ENCODE measurements at places on chromosomes 1 and 21.

- no peak for DNase-seq
Observed at GRCh38 chr1:173294843-173295242, 87.7 kb upstream of the TNFSF4 start.

GRCh38 chr21:36193200-36193599, 36.6 kb downstream of the DOP1B start:
- no peak for DNase-seq

GRCh38 chr1:112904831-112905261, 51.1 kb downstream of the SLC16A1 start:
- DNase-seq, result no peak

DNA sequence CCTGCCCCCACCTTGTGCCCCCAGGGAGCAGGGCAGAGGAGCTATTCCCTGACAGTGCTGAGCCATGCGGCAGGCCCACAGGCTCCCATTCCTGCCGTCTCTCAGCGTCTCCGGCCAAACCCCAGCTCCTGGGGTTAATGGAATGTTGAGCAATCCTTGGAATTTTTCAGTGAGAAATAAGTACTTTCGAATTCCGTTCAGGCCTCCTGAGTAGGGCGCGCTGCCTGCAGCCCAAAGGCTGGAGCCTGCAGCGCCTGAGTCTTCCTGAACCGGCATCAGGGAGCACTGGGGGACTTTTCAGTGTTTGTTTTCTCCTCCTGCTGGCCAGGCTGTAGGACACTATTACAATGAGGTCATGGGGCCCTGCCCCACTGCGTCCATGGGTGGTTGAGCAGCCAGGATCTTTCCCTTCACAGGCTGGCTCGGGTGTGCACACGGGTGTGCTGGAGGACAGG, 33.3 kb upstream of the CSF1 start:
- no peak for DNase-seq

DNA sequence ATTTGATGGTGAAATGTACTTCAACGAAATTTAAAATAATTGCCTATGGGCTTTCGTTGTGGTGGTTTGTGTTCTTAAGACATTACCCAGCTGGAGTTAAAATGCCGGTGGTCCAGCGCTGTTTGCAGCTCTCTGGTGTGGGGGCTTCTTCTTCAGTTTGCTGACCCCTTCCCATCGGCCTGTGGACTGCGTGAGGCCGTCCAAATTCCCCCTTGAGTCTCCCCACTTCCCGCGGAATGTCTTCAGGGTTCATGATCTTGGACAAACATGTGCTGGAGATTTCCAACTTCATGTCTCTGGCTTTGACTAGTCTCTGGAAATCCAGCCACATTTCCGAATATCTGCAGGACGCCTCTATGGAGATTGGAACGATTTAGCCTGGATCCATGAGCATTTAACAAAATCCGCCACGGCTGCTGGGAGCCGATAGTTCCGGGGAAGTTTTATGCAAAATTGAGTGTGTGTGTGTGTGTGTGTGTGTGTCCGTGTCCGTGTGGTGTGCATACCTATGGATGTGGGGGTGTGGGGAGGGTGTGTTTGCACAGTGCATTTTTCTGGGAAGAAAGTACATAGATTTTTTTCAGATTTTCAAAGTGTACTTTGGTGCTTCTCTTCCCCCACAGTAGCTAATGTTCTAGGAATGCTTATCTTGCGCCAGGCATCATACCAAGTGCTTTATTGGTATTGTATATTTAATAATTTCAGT, 117.2 kb downstream of the PCP4 start:
- no peak for DNase-seq

DNA sequence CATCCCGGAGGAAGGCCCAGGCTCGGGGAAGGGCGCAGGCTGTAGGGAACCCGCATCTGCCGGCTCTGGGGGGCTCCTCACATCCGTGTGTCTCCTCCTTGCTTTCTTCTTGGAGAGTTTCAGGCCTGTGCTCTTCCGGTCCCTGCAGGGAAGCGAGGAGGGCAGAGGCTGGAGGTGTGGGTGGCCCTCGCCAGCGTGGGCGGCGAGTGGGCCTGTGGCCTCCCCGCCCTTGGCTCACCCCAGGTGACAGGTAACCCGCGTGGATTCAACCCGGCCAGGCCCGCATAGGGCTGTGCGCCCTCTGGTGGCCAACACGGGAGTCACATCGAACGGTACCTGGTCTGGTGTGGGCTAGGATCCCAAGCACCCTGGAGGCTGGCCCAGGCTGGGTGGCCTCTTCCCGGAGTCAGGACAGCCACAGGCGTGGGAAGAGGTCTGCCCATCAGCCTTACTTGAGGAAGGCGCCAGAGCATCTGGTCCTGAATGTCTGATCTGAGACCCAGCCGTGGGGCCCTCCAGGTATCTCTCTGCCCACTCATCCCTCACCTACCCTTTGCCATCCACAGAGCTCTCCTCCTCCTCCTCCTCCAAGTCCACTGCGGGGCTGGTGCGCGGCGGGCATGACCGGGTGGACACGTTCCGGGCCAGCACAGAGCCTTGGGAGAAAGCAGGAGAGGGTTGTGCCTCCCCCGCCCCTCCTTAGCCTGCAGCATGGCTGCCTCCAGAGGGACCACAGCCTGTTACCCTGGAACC, 9.6 kb upstream of the TNFRSF25 start:
- DNase-seq, result peak; percentile 82

- no peak for DNase-seq
Observed at GRCh38 chr1:184739070-184739469, 15.6 kb downstream of the EDEM3 start.

- no peak for DNase-seq
Observed at GRCh38 chr1:64483731-64484414, 13.9 kb downstream of the CACHD1 start.

- DNase-seq, result no peak
Observed at GRCh38 chr1:70008660-70009059, 196.7 kb downstream of the LRRC40 start.

DNA sequence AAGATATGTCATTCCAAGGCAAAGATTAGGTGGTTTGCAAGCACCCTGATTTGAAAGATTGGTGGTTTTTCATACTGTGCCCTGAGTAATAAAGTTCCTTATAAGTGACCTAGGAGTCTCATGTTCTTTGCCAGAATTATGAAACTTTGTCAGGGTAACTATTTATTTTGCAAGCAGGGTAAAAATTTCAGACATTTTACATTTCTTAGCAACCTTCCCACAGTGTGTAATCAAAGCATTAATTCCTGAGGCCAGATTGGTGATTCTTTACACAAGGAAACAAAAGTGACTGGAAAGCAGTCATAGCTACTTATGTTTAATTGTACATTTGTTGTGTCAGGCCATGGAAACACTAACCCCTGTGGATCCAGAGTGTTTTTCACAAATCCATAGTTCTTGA, 998.0 kb upstream of the B3GALT2 start:
- no peak for DNase-seq

DNA sequence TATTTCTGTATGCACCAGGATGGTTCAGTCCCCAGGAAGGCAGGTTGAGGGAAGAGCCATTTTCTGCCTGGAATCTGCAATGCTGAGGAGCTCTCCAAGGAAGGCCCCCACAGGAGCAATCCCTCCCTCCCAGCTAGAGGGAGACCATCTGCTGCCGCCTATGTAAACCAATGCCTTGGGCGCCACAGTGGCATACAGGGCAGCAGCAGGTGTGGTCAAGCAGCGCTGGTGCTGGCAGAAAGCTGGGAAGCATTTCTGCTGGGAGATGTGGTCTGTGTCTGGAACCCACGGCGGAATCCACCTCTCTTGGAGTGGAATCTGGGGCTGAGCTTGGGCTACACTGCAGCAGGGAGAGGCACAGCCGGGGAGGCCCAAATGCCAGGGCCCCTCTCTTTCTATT, 283.3 kb downstream of the RRAGC start:
- DNase-seq, result no peak

DNA sequence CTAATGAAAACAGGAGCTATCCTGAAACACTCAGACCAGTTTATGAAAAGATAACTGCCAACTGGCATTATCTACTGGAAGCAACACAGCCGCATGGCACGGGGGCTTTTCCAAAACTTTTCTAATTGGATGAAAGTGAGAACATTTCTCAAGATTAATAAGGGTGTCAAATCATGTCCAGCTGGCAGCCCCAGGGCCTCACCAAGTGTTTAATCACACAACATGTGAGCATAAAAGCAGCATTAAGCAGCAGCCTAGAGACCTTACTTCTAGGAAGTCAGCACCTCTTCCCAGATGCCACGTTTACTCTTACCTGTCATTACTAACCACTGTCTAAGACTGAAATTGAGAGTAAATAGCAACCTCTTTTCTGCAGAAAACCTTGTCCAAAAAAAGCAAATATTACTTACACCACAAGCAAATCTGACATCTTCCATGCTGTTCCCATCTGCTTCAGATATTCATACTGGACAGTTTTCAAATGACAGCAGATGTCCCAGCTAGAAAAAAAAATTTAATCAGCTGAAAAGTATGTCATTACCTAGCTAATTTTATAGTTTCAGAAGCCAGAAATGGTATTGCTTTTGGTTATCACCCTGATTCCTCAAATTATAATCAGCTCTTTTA, 341.5 kb upstream of the ZP4 start:
- no peak for DNase-seq

GRCh38 chr1:235100194-235100772, 28.4 kb downstream of the TOMM20 start:
- DNase-seq, result no peak

- DNase-seq, result no peak
Observed at GRCh38 chr1:107169615-107170014, 28.8 kb downstream of the NTNG1 start.

- no peak for DNase-seq
Observed at GRCh38 chr1:156276966-156277381, 5.7 kb downstream of the SMG5 start.

DNA sequence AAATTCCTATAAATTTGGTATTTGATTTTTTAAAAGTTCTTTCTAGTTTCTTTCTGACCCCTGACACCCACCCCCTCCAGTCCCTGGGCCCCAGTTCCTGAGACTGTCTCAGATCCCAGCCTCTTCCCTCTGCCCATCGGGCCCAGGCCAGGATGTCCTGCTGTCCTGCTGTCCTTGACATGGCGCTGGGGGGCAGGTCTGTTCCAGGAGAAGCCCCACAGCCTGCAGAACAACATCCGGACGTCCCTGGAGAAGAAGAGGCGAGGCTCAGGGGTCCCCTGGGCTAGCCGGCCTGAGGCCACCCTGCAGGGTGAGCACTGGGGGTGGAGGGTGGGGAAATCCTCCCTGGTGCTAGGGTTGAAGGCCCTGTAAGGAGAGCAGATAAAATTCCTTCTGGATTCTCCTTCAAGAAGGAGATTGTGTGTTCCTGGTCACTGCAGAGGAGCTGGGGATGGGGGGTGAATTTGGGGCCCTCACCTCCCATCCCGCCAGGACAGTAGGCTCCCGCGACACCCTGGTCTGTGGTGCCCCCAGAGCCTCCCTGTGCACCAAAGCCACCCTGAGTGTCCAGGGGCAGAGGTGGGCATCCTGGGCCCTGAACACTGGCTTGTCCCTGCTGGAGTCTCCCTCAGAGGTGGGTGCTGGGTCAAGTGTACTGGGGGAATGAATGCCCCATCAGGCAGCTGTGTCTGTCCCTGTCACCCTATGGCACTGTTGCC, 45.0 kb downstream of the DISP3 start:
- no peak for DNase-seq

- no peak for DNase-seq
Observed at GRCh38 chr21:16891821-16892220, 621.0 kb upstream of the CXADR start.

- DNase-seq, result no peak
Observed at GRCh38 chr1:205545991-205546390, 41.5 kb downstream of the CDK18 start.

- DNase-seq, result no peak
Observed at GRCh38 chr21:33151941-33152731, 77.6 kb upstream of the IFNAR2 start.

- DNase-seq, result peak; percentile 45
Observed at GRCh38 chr1:207495801-207496792, at the start of gene CR1. CR1 (plus strand) TSS chr1:207496157; CDS start chr1:207496268, 111 bp downstream.

DNA sequence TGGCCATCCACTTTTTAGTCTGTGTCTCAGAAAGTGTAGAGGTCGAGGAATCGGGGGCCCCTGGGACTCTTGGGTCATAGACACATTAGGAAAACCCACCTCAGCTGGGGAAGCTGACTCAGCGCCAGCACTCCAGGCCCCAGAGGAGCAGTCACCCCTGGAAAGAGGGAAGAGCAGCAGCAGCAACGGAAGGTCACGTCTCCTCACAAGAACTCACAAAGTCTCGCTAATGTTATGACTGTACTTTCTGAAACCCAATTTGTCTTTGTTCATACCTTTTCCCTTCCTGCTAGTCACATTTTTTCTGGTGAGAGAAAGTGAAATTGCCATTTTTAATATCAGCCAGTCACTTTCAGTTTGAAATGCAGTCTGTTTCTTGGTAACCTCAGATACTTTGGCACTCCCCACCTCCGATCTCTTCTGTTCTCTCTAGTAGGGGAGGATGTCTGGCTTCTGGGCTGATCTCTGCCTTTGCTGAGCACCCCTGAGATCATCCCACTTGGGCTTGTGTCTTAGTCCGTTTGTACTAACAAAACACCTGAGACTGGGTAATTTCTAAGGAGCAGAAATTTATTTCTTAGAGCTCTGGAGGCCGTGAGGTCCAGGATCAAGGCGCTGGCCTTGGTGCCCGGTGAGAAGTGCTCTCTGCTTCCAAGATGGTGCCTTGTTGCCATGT, 6.0 kb upstream of the NLRP3 start:
- peak; percentile 25 for DNase-seq

- DNase-seq, result no peak
Observed at GRCh38 chr1:53145942-53146708, 3.7 kb upstream of the SLC1A7 start.

DNA sequence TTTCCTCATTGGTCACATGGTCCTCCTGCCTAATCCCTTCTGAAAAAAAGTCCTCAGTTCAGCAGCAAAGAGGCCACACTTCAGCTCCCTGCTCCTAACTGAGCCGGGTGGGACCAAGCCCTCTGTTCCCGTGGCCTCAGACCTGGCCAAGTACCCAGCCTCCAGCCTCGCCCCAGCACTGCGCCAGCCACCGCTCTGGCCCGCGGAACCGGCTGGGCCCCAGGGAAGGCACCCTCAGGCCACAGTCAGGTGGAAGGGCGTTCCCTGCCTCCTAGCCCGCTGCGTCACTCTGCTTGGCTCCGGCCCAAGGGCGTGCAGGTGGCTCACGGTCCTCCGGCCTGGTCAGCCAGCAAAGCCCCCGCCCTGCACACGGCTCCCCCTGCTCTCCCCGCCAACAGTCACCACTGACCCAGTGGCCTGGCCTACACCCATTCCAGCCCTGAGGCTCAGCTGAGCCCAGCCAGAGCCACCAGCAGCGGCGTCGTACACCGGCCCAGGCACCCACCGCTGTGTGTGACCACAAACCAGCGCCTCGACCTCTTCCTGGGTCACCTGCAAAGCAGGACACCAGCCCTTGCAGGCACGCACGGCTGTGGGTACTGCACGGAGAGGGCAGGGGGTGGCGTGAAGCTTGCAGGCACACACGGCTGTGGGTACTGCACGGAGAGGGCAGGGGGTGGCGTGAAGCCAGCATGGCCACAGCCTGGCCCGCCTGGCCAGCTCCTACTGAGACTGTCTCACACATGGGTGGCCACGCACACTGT, 19.4 kb downstream of the NADK start:
- no peak for DNase-seq

GRCh38 chr1:164058198-164058597, 500.8 kb upstream of the PBX1 start:
- DNase-seq, result no peak

GRCh38 chr21:42305707-42306147, 9.5 kb downstream of the TFF3 start:
- DNase-seq, result no peak

GRCh38 chr1:1330366-1331067, 563 bp upstream of the TAS1R3 start:
- DNase-seq, result no peak

Data from naive thymus-derived CD4-positive, alpha-beta T cell (primary cell).